ENCODE measurements at places on chromosomes 11 and 22. TPM values are rescaled to one million over a fixed set of nuclear protein-coding genes. Genes with fewer than 3 reads are reported as not detected.

The PLAAT2 gene
- total RNA-seq: 0.32 TPM

The VWCE gene
- 1.1 TPM for total RNA-seq

The MRGPRE gene
- not detected for total RNA-seq

The RFPL1 gene
- total RNA-seq: not detected

The MUC2 gene
- 0.26 TPM for total RNA-seq

The TMEM191B gene
- total RNA-seq: 0.91 TPM

The MOGAT2 gene
- 0.38 TPM for total RNA-seq

The F2 gene
- total RNA-seq: not detected

The OSM gene
- total RNA-seq: 1.4 TPM

DNA sequence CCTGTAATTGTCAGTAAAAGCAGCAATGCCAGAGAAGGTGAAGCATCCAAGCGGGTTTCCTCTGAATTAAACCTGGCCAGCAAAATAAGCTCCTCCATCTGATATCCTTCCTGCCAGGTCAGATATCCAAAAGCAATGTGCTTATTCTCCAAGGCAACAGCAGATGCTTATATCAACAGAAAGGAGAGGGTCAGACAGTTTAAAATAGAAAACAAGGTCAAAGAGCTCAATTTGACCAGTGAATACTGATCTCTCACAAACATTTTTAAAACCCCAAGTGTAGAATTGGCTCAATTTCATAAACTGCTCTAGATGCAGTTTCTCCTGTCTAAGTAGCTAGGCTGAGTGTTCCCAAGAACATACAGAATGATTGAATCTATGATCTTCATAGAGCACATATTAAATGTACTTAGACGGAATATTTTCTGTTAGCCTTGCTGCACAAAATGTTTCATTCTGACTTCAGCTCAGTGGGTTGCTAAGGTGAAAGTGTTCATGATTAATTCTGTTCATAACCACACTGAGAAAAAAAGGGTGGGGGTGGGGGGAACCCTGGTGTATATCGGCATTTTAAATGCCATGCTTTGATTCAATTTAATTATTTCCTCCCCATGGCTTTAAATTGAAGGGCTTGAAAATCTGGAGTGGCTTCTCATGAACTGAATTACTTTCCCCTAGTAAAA lies 174.2 kb upstream of the ARHGAP20 start:
- DNase-seq: no peak

DNA sequence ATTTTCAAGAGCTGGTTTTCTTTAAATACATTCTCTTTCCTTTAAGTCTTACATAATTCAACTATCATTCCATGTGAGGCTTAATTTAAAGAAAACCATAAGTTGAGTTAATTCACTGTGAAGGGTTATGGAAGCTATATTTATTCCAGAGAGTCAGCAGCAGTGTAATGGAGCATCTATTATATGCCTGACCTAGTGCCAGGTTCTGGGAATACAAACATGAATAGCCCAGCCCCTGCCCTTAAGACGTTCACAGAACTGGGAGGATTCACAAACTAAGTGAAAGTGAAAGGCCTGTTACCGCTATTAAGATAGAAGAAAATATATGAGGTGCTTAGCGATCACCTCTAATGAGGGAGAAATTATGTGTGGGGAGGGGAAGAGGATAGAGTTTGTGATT lies 408.9 kb upstream of the CCDC90B start:
- DNase-seq: no peak

DNA sequence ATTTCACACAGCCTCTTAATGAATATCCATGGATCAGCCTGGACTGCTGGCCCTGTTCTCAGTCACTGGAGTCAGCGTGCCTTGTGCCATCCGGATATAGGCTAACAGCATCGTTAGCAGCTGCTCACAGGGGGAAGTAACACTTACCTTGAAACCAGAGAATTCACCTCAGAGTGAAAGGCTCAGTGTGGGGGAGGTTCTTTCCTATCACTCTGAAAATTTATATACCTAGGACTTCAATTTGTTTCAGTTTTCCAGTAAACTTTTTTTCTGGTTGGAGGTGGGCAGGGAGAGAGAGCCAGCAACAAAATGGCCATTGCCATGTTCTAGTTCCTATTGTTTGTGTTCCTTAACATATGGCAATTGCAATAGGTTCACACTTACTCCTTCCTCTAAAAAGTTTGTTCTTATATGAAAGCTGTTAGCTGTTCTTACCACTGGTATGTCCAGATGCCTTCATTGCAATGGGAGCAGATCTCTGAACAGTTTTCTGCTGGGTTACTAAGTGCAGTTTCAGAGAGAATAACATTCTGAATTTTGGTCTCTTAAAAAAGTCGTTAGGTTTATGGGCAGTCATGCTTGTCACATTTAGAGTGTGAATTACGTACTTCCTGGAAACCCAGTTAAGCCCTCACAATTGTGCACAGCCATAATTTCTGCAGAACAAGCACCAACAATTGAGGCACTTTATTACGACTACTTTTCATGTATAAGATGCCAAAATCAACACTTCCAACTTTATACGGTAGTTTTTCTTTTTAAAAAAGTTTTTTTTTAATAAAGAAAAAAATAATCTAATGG lies 247.6 kb downstream of the CADM1 start:
- DNase-seq: no peak

DNA sequence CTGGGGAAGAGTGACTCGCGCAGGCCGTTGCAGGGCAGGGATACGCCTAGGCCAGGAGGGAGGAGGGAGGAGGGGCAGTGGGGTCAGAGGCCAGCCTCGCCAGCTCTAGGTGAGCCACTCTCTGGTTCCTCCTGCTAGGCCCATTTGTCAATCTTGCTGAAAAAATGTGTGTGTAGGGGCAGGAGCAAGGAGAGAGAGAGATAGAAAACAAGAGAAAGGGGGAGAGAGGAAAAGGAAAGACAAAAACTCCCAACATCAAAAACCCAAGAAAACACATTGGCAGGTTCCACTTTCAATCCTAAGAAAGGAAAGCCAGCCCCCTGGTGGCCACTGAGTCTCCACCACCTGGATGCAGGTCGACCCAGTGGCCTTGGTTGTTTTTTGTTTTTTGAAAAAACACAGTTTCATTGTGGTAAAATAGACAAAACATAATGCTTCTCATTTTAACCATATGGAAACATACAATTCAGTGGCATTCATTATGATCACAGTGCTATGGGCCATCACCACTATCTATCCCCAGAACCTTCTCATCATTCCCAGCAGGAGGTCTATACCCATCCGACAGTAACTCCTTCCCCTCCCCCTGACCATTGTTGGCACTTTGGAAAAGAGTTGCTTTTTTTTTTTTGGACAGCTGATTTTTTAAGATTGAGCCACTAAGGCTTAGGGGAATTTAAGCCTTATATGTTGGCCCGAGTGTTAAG lies 10.9 kb downstream of the OMP start:
- DNase-seq: no peak

- no peak for DNase-seq
Measured at GRCh38 chr22:28989484-28989883, 72.1 kb downstream of the C22orf31 start.

DNA sequence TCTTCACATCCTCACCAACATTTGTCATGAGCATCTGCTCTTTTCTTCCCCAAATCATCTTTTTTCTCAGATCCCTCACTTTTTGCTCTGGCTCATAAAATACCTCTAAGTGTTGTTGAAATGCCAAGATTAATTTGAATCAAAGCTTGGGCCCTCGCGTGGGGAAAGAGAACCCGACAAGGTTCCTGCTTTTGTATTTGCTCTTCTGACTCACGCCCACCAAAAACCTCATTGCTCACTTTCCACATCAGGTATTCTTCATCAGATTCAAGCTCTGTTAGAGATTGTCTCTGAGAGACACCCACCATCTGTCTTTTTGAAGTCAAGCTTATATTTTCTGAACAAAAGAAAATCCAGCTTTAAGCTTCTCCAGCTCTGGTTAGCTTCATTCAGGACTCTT lies 52.9 kb upstream of the FBXO3 start:
- no peak for DNase-seq

DNA sequence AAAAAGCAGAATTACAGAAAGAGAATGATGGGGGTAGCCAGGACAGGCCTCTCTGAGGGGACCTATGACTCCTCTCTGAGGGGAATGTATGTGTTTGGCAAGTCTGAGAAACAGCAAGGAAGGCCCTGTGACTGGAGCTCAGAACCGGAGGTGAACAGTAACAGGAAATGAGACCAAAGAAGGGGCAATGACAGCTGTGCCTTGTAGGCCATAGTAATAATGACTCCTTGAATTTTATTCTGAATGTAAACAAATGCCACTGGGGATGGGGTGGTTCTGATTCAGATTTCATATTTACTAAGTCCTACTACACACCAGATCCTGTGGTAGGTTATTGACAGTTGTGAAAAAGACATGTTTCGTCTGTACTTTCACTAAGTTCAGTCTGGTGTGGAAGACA lies 52.8 kb upstream of the APOA1 start:
- no peak for DNase-seq

GRCh38 chr11:135075740-135076139 lies 663.7 kb upstream of the B3GAT1 start:
- DNase-seq: peak; percentile 58

DNA sequence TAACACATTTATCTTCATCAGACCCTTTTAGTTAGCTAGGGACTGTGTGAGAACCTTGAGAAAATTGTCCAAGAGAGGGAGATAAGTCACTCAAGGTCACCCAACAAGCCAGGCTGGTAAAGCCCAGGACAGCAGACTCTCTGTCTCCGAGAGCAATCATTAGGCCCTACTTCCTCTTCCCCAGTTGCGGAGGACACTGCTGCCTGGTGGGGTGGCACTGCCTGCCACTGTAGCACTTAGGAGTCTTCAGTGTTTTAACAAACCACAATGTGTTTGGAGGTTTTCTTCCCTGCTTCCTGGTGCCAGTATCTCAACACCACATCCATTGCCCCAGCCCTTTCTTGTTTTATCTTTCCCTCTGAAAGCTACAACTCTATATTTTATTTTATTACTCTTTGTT lies 132.1 kb upstream of the LDLRAD3 start:
- no peak for DNase-seq

DNA sequence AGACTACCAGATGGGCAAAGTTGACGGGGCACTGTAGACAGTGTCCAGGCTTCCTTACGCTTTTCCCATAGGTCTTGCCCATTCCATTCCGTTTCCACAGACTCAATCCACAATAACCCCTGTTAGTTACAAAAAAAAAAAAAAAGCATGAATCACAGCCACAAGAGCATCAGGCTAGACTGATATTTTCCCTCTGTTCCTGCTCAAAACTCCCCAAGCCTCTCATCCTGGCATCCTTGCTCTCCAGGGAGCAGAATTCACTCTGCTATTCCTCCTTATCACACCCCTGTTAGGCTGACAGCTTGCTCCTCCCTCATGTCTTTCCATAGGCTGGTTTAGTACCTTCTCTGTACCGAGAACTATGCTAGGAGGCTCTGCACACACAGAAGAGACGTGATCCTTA lies 42.2 kb downstream of the TMEM123 start:
- DNase-seq: no peak

- no peak for DNase-seq
Measured at GRCh38 chr11:18457450-18457849, 1.8 kb downstream of the LDHAL6A start.

- no peak for DNase-seq
Measured at GRCh38 chr11:46655631-46656030, 38.3 kb downstream of the ATG13 start.

DNA sequence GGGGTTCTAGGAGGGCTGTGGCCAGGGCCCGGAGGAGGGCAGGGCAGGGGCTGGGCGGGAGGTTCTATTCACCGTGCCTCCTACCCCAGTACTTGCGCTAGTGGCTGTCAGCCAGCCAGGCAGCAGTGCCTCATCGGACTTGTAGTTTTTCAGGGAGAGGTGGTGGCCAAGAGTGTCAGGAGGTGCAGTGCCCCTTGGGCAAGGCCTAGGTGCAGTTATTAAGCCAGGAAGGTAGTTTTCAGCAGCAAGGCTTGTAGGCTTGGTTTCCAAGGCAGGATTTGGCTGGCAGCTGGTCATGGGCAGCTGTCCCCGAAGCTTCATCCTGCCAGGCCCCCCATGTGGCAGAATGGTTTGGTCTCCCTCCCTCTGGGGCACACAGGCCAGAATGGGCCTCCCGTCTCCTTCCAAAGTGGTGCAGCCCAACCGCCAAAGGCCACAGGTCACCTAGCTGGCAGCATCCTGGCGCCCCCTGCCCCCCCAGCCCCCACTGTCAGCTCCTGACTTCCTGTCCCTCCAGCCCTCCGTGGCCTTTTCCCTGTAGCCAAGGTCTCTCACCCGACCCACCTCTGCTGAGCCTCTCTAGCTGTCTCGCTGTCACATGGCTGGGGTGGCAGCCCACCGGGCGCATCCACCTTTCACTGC lies 8.5 kb downstream of the CCDC88B start:
- no peak for DNase-seq

- DNase-seq: no peak
Measured at GRCh38 chr11:109349276-109350080, 72.5 kb upstream of the C11orf87 start.

DNA sequence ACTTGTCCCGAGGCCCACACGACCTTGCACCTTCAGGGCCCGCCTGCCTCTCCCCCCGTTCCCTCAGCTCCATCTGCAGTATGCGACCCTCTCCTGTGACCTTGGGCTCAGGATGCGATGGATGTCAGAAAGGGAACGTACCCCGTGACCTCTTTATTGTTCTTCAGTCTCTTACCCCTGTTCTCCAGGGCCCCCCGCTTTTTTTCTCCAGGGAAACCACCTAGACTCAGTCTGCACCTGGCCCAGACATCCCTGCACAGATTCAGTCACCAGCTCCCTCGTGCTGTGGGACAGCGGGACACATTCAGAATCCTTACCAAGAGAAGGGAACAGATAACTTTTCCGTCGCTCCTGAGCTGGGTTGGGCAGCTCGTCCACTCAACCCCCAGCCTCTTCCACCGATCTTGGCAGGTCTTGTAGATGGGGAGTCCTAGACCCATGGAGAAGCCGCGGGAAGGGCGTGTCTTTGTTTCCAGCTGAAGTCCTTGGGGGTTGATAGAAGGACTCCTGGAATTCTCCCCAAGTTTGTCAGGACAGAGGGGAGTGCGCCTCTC lies 1.4 kb upstream of the PHOX2A start:
- DNase-seq: no peak

DNA sequence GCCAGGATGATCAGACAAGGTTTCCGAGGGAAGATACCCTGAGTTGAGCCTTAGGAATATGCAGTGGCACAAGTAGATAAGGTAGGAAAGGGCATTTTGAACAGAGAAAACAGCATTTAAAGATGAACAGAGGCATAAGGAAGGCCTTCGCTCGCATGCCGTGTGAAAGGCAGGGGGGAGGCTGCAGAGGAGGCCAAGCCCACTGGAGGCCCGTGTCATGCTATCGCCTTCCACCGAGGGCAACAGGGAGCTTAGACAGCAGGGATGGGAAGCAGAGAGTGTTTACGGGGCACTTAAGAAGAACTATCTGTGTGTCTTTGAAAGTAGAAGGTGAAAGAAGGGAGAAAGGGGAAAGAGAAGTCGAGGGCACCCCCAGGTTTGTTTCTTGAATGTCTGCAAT lies 148.3 kb downstream of the PKNOX2 start:
- DNase-seq: no peak

GRCh38 chr22:20436307-20436767 lies 1.3 kb downstream of the SCARF2 start:
- DNase-seq: peak; percentile 50

GRCh38 chr11:125069796-125070195 lies 6.7 kb downstream of the SLC37A2 start:
- no peak for DNase-seq

DNA sequence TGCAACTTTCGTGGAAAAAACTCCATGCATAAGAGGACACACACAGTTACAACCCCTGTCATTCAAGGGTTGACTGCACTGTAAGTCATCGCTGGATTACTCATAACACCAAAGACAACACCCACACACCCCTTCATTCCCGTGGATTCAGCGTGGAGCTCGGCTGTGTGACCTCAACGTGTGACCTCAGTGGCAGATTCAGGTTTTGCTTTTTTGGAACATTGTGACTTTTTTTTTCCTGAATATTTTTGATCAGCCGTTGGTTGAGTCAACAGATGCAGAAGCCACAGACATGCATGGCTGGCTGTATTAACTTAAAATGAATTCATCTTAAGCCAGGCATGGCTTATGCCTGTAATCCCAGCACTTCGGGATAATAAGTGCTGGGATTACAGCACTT lies 19.7 kb upstream of the MUC5AC start:
- no peak for DNase-seq

All from left cardiac atrium (tissue), 4 donors.